Kidney (tissue), 22 donors: ENCODE measurements at places on chromosomes 1 and 21. TPM values are rescaled to one million over a fixed set of nuclear protein-coding genes. Genes with fewer than 3 reads are reported as not detected.

- DNase-seq, result no peak
- H3K4me1 ChIP-seq, result no peaks in the 10 kb centered on the region
- H3K27me3 ChIP-seq, result no peaks in the 10 kb centered on the region
- H3K27ac ChIP-seq, result no peak overlapping the region
Measured at GRCh38 chr1:203934651-203935050, 73.3 kb downstream of the SNRPE start.

The CNTN2 gene
- total RNA-seq, result 0.44 TPM

DNA sequence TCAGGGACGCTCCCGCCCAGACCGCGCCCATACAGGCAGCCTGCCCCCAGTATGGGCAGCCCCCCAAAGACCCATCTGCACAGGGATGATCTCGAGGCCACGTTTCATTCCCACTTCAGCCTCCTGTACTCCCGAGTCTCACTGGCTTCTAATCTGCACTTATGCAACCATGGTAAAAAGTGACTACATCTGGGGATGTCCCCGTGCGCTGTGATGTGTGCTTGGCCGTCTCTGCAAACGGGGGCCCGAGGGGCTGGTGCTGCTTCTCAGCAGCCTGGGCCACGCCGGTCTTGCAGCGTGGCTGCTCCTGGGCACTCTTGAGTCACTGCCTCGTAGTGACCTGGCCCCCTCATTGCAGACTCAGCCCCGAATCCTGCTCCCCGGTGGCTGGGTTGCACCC lies 17.4 kb upstream of the PLCH2 start:
- H3K27me3 ChIP-seq, result no peaks in the 10 kb centered on the region
- no peak for DNase-seq
- no peak overlapping the region for H3K27ac ChIP-seq

DNA sequence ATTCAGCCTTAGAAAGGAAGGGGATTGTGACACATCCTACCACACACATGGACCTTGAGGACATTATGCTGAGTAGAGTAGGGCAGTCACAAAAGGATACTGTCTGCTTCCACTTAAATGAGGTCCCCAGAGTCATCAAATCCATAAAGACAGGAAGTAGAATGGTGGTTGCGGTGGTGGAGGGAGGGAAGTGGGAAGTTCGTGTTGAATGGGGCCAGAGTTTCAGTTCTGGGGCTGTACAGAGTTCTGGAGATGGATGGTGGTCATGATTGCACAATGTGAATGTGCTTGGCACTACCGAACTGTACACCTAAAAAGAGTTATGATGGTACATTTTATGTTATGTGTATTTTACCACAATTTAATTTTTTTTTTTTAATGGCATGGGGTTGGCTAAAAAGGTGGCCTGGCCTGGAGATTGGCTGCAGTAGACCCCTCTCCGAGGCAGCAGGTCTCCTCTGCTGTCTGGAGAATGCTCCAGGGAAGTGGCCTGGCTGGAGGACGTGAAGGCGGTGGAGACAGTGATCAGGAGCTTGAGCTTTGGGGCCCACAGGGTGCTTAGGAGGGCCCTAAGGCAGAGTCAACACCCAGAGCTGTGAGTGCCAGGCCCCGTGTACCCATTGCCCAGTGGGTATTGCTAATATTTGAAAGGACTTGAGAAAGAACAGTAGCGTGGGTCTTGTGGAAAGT lies 30.4 kb downstream of the IFNGR2 start:
- no peak for DNase-seq
- no peaks in the 10 kb centered on the region for H3K27me3 ChIP-seq
- H3K36me3 ChIP-seq, result peaks cover 6% of the 10 kb centered on the region
- H3K4me3 ChIP-seq, result no peak overlapping the region

The AMY1B gene
- not detected for total RNA-seq

GRCh38 chr1:27145934-27146354 lies 9.0 kb downstream of the SLC9A1 start:
- H3K4me3 ChIP-seq, result no peak overlapping the region
- peak overlapping the region; percentile 1 for H3K27ac ChIP-seq
- no peak for DNase-seq
- H3K4me1 ChIP-seq, result peaks cover 49% of the 10 kb centered on the region

- no peaks in the 10 kb centered on the region for H3K4me1 ChIP-seq
Measured at GRCh38 chr1:152182431-152182830, 23.4 kb upstream of the RPTN start.

The IVL gene
- not detected for total RNA-seq

The WDR64 gene
- total RNA-seq, result not detected

DNA sequence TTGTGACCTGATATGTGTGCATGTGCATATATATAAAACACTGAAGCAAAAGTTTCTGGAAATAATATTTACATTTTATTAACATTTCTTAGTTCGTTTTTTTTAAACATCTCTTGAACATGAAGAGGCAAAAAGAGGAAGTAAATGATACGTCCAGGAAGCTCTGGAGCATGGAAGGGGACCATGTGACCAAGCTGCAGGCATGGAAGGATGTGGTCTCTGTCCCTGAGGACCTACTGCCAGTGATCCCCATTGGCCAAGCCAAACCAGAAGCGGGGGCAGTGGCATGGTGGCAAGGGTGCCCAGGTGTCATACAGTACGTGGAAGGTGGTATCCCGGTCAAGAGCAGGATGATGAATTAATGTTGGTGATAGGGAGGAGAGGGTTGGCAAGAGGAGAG lies 268.3 kb upstream of the PROX1 start:
- H3K4me1 ChIP-seq, result no peaks in the 10 kb centered on the region
- DNase-seq, result no peak
- H3K27me3 ChIP-seq, result no peaks in the 10 kb centered on the region
- H3K36me3 ChIP-seq, result no peaks in the 10 kb centered on the region

DNA sequence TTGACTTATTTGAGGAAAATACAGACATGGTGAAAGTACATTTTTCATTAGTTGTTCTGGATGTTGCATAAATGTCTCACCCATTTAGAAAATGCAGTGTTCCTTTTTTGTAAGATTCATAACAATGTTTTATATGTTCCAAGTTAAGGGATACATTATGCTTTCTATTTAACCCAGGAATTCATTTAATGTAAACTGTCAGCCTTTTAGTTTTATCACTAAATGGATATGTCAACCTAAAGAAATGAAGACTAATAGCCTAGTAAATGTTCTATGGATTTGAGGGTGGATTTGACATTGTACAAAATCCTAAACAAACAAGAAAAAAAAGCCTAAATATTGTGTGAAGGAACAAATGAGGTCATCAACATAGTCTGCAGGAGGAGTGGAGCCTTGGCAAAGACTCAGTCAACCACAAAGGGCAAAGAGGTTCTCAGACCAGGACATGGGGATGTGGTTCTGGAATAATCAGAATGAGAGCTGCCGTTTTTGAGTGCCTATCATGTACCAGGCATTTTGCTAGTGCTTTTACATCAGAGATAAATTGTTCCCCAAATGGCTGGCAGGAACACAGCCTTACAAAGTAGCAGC lies 8.8 kb upstream of the INSL5 start:
- no peak for DNase-seq
- H3K4me3 ChIP-seq, result no peak overlapping the region
- no peak overlapping the region for H3K27ac ChIP-seq
